GDM1 (cell line): ENCODE measurements at places on chromosomes 16 and 17.

- no peak for DNase-seq
Observed at GRCh38 chr16:89112377-89113151, 18.9 kb downstream of the ACSF3 start.

GRCh38 chr17:40341808-40342503, 22.6 kb downstream of the GJD3 start:
- DNase-seq = no peak

DNA sequence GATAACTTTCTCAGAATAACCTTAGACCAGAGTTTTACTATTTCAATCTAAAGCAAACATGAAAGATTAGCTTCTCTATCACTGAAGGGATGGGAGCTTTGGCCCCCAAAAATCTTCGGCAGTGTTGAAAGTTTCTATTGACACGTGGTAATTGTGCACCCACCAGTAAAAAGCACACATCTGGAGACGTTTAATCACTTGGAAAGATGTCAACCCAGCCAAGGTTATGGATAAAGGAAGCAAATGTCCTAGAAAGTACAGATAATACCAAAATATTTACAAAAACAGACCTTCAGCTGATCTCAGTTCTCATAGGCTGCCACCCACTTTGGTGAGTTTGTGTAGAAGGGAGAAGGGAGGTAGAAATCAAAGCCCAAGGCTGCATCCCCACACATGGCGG, 5.3 kb downstream of the MYCBPAP start:
- no peak for DNase-seq

GRCh38 chr16:8928467-8928957, 35.2 kb downstream of the USP7 start:
- DNase-seq = no peak

DNA sequence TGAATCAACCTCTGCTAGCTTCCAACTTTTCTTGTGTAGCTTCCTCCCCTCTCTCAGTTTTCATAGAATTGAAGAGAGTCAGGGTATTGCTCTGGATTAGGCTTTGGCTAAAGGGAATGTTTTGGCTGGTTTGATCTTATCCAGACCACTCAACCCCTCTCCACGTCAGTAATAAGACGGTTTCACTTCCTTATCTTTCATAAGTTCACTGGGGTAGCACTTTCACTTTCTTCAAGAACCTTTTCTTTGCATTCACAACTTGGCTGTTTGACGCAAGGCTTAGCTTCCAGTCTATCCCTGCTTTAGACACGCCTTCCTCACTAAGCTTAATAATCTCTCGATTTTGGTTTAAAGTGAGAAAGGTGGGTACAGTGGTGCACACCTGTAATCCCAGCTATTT, 29.7 kb upstream of the OR1A2 start:
- DNase-seq = no peak

- no peak for DNase-seq
Observed at GRCh38 chr16:57137043-57137442, 44.7 kb downstream of the CPNE2 start.

- DNase-seq = no peak
Observed at GRCh38 chr16:3948378-3948995, 68.0 kb upstream of the CREBBP start.

DNA sequence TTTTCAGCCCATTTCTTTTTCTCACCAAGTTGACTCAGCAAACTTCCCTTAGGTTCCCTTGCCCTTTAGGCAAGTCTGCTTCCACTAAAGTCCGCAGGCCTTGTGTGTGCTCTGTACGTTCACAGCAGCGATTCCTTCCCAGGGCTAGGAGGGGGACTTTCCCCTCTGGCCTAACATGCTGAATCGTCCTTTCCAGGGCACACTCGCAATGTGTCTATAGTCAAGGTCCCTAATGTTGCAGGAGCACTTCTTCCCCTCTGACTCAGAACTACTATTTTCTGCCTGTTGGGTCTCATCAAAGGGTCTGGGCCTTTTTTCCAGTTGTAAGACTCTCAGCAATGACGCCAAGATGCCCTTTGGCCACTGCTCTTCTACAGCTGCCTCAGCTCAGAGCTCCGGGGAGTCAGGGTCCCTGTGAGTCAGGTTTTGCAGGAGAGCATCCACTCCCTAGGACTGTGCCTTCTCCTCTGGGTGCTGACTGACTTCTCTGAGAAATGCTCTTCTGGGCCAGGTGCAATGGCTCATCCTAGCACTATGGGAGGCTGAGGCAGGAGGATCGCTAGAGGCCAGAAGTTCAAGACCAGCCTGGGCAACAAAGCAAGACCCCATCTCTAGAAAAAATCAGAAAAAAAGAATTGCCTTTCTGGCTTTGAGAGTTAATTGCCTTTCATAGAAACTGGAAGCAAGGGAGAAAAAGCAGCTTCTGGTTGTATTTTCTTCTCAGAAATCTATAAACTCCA, 64.4 kb upstream of the TBX2 start:
- DNase-seq = no peak

DNA sequence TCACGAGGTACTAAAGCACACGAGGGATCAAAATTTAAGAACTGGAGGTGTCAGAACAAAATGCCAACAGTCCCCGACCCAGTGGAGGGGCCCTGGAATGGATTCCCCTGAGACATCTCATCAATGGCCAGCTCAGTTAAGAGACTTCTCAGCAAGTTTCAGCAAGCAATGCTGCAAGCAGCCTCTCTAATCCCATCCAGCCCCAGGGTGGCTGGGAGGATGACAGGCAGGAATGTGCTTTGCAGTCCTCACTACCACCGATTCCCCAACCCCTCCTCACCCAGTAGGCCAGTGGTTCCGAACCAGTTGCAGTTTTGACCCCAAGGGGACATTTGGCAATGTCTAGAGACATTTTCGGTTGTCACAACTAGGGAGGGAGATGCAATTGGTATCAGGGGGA, 8.7 kb downstream of the GPRC5B start:
- DNase-seq = no peak

DNA sequence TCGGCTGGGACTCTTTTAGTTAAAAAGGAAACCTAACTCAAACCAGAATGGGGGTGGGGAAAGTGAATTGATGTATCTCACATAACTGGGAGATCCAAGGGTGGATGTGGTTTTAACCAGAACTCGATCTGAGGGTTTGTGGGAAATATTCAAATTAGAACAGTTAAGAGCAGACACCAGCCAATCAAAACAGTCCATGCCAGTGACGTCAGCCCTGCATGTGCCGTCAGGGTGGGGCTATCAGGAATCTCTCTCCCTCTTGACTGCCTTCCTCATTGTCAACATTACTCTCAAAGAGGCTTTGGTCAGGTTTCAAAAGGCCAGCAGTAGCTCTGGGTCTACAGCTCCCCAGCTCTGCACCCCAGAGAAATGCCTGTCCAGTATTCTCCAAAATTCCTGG, 94.2 kb upstream of the HSBP1 start:
- no peak for DNase-seq

GRCh38 chr16:89325861-89326471, 108.5 kb downstream of the ZNF778 start:
- DNase-seq = peak; percentile 57

DNA sequence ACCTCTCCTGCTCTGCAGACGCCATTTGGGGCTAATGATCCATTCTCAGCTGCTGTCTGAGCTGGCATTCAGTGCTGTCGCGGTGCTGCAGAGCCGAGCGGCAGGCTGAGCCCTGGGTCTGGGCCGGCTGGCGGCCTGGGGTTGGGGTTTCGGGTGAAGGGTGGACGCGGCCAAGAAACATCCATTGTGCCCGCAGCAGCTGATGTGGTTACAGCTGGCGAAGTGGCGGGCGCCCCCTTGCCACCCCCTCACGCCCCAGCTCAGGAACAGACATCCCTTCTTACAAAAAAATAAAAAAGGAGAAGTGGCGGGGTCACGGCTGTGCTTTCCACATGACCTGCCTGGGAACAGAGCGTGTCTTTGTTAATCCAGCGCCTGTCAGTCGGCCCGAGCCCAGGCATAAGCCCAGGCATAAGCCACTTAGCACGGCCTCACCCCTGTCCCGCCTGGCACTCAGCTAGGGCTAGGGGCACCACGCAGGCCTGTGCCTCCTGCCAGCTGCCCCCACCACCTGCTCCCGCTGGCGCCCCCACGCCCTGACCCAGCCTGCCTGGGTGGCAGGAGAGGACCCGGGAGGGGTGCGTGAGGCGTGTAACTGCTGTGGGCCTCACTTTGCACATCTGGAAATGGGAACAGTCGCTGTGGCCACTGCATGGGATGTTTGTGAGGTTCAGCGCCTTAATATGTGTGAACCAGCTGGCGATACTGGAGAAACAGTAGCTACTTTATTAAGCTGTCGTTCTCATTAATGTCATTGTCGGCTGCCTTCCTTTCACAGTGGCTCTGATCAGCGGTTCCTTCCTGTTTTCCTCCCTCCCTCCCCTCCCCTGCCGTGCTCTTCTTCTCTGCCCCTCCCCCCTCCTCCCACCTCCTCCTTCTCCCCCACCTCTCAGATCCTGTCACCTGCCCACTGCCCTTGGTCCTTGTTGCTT, 197.7 kb upstream of the CIBAR2 start:
- peak; percentile 61 for DNase-seq

DNA sequence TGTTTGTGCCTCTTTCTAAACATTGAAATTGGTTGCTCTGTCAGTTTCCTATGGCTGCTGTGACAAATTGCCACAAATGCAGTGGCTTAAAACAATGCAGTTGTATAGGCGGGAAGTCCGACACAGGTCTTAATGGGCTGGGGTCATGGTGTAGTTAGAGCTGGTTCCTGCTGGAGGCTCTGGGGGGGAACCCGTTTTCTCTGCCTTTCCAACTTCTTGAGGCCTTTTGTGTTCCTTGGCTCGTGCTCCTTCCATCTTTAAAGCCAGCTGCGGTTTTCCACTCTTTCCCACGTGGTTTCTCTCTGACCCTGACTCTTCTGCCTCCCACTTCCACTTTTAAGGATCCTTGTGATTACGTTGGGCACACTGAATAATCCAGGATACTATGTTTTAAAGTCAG, 12.5 kb downstream of the EPN2 start:
- DNase-seq = no peak

DNA sequence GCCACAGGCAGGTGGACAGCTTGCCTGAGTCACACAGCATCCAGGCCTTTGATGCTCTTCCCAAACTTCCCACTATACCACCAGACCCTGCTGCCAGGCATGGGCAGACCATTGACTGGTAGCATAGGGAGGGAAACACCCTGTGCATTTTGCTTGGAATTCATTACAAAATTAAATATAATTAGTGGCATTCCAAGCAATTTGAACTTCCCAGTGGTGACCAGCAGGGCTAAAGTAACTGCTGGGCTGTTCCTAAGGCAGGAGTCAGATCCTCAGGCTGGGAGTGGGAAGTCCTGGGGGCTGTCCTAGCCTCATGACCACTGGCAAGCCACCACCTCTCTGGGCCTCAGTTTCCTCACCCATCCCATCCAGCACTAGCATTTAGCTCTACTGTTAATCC, 3.8 kb downstream of the PRR15L start:
- no peak for DNase-seq

- DNase-seq = no peak
Observed at GRCh38 chr17:72219824-72220493, 99.1 kb downstream of the SOX9 start.

DNA sequence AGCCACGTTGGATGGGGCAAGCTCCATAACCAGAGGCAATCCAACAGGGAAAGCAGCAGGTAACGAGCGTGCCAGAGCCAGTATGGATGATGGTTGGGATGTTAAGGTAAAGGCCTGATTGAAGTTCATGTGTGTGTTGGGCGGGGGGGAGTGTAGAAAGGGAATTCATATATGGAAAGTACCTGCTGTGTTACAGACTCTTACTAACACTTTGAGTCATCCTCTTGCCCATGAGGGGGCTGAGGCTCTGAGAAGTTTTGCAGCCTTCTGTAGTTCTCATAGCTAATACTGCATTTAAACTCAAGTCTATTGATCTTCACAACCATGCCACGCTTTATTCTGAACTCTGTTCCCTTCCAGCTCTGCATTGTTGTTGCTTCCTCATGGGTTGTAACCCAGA, 28.5 kb downstream of the SYCE1L start:
- no peak for DNase-seq

DNA sequence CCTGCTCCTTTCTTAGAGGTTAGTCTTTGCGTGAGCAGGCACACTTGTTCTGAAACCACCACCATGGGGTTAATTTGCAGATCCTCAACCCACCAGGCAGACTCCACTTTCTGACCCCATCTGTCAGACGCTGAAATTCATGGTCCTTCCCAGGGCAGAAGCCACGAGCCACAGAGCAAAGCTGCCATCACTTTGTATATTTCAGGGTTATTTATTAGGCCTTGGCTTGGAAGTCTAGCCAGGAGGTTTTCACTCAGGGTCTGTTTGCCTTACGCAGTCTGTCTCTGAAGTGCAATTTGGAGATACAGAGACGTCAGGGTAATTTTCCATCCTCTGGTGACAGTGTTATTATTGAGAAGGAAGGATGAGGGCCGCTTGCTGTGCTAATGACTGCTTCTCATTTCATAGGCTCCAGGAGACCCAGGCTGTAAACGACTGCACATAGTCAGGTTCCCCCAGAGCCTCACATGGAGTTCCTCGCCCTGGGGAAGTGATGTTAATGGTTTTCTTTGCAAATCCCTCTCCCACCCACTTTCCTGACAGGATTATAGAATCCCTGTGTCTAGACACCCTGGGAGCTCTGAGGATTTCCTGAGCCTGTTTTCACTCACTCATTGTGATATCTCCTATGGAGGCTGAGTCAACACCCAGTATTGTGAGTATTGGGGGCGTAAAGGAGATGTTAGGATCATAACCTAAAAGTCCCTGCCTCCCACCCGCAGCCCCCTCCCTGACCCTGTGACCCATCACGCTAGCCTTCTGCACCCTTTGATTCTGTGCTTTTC, 269.0 kb downstream of the ABCC12 start:
- DNase-seq = no peak

GRCh38 chr16:27421961-27422740, 20.2 kb downstream of the IL21R start:
- DNase-seq = no peak
